ENCODE measurements at places on chromosomes 1 and 21.

DNA sequence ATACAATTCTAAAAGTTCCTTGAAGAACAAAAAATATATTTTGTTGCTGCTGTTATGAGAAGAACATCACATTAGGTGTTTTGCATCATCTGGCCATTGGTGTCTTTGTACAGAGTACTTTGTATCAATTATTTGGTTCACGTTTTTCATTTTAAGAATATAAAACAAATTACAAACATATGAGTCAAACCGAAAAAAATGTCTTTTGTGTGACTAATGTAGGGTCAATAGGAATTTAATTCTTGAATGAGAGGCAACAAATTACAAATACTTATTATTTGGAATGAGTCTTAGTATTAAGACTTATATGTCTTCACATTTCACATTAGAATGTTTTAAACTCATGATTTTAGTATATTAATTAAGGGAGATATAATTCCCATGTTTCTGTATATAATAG lies 54.8 kb downstream of the NR5A2 start:
- no peak for DNase-seq

DNA sequence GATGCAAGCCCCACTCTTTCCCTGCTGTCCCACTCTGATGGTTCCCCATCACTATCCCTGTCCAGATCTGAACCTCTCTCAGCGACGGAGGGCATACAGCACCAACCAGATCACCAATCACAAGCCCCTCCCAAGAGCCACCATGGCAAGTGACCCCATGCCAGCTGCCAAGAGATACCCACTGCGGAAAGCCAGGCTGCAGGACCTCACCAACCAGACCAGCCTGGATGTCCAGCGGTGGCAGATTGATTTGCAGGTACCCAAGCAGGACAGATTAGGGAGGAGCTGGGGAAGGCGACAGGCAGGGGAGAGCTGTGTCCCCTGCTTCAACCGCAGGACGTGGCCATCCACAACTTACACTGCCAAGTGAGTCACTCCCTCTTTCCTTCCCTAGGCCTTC lies 46.9 kb downstream of the VWA5B1 start:
- DNase-seq = no peak

DNA sequence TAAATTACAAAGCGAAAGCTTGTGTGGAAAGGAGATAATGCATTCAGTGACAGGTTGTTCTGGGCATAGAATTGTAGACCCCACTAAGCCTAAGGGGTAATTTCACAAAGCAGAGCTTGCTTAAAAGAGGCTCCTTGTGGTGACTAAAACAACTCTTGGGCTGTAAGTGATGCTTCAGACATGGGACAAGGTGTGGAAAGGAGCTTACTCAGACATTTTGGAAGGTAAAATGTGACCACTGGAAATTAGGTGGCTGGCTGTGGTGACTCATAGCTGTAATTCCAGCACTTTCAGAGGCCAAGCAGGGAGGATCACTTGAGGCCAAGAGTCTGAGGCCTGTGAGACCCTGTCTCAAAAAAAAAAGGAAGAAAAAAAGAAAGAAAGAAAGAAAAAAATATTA lies 51.1 kb upstream of the LRRC8C start:
- no peak for DNase-seq

DNA sequence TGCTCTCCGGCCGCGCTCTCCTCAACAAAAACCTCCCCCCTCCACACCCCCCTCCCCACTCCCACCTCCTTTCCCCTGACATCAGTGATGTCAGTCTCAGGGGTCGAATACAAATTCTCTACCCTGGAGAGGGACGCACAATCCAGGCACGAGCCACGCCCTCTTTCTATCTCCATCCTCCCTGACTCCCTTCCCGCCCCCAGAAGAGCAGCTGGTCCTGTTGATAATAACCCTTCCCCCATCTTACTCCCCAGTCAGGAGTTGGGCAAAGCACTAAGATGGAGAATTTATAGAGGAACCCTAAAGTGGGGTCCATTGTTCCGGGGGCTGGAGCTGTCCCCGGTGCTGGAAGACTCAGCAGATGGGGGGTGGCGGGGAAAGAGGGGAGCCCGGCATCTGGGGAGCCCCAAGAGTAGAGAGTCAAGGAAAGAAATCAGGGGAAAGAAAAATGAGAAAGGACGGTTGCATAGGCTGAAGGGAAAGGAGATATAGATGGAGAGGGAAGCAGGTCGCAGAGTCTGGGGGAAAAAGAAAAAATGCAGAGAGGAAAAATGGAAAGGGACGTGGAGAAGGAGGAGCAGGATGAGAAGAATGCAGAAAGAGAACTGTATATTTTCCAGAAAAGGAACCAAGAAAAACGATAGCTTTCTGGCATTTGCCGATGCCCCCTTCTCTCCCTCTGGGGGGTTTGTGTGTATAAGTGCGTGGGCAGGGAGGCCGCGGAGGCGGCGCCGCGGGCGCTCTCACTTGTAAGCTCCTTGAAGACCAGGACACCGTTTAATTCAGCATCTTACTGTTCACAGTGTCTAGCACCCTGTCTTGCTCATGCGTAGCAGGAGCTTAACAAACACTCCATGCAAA lies at the start of gene CELF3:
TSS of gene CELF3 (minus strand) at position 33 of the 861 bp plus-strand sequence. CDS start 783 bp downstream, outside the sequence.
- peak; percentile 19 for DNase-seq

GRCh38 chr1:89939693-89940438 lies 55.0 kb upstream of the ZNF326 start:
- DNase-seq = peak; percentile 53

GRCh38 chr1:143735764-143736461 lies 235.9 kb downstream of the FAM72C start:
- no peak for DNase-seq

- no peak for DNase-seq
Observed at GRCh38 chr1:145977016-145977415, 12.5 kb downstream of the POLR3GL start.

- DNase-seq = no peak
Observed at GRCh38 chr1:204819495-204819894, 51.2 kb upstream of the NFASC start.

DNA sequence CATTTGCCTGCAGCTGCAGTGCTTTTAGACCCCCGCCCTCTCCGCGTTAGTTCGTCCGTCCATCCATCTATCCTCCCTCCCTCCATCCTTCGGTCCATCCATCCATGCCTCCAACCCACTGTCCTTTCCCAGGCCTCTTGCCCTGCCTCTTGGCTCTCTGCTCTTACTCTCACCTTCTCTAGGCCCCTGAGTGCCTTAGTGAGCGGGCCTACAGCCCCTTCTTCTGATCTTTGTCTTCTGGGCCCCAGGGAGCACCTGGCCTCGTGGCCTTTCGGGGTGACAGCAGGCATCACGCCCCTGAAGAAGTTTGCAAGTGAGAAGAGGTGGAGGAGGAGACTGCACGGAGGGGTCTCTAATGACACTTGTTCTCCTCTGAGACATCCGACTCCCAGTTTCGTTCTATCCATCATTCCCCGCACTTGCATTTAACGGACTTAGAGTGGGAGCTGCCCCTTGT lies 842 bp downstream of the ATXN7L2 start:
- DNase-seq = no peak

GRCh38 chr1:223834660-223835263 lies 11.0 kb downstream of the TP53BP2 start:
- DNase-seq = no peak

- no peak for DNase-seq
Observed at GRCh38 chr1:171913385-171913784, 72.1 kb downstream of the DNM3 start.

DNA sequence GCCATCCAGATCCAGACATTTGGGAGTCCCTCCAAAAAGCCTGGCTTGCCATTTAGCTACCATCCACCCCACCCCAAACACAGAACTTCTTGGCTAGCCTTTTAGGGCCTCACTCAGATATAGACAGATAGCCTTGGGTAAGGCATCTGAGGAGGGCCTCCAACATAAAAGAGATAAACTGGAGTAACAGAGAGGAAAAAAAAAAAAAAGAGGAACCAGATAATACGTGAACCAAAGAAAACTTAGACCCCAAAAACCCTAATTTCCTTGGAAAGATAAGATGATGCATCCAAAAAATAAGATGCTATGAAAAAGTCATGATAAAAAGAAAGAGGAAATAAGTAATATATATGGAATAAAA lies 19.8 kb upstream of the LSS start:
- DNase-seq = no peak

DNA sequence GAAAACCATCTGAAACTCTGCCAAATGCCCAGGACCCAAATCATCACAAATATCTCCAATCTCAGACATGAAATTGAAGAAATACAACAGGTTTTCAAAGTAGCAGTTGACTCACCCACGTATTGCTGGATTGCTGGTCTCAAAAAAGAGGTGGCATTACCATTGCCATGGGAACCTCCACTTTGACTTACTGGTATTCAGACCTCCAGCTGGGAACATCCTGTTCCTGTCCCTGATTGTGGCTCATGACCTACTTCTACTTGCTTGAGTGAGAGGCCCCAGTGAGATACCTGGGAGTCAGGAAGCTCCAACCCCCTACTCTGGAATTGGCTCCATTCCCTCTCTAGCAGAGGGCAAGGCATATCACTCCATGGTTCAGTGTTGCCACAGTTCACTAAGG lies 64.6 kb downstream of the NMNAT2 start:
- DNase-seq = no peak

DNA sequence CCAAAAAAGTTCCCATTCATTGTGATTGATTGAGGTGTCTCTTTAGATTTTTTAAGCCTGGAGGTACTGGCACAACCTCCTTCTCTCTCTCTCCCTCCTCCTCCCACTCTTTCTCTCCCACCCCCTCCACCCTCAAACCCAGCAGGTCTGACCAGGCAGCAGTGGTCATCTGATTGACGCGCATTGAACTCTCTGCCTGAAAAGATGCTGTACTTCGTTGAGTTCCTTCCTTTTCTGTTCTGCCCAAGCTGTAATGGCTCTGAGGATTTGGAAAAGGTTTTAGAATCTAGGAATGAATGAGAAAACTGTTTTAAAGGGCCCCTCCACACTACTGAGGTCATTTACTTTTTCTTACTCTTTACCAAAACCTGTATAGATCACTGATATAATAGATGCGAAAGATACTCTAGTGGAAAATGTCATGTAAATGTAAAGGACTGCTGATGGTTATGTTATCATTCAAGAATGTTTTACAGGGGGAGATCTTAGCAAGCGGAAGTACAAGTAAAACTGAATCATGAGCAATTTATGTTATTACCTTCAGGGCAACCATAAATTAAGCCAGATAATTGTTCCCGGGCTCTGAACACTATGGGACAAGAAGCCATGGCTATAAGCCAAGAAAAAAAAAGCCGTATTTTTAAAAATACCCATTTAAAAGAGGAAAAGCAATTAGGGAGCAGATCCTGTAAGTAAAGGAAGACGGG lies 25.2 kb upstream of the DYRK1A start:
- DNase-seq = no peak

DNA sequence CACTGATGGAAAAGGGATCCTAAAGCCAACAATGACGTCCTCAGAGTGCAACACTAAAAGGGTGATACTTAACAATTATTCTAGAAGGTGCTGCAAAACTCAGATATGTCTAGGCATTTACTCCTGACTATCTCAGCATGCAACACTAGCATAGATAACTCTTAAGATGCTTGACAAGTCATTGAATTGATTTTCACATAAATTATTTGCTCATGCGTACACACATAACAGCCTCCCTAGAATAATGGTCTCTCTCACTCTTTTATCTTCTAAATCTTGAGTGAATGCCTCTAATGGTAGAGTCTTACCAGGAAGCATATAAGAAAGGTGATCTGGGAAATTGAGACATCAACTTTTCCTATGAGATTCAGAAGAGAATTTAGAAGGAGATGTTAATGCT lies 1283.7 kb downstream of the MRPL39 start:
- DNase-seq = no peak

GRCh38 chr21:36518883-36519492 lies 39.1 kb upstream of the CLDN14 start:
- DNase-seq = no peak

DNA sequence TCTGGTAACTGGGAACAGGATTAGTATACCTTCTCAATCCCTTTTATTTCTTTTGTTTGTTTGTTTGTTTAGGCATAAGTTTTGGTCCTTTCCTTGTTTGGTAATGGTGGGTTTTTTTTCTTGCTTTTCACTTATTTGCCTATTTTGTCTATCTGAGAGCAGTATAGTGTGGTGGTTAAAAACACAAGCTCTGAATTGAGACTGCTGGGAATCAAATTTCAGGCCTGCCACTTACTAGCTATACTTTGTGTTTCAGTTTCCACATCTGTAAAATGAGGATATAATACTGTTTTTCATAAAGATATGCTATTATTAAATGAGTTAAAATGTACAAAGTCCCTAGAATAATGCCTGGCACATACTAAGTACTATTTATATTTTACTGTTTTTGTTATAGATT lies 81.6 kb upstream of the IVNS1ABP start:
- DNase-seq = no peak

DNA sequence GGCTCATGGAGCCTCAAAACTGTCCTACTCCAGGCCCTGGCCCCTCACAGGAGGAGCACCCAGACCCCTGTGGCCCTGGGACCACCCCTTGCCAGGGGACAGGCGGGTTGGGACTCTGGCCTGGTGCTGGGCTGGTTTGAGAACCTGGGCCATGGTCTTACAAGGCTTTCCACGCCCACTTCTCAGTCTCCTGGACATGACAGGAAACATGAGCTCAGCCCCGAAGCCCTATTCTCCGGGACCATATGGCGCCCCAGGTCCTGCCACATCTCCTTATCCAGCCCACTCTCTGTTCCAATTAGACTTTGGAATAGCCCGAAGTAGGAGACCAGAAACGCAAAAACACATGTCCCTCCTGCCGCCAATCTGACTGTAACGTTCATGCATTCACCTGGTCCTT lies 47.9 kb downstream of the KCNAB2 start:
- DNase-seq = no peak

DNA sequence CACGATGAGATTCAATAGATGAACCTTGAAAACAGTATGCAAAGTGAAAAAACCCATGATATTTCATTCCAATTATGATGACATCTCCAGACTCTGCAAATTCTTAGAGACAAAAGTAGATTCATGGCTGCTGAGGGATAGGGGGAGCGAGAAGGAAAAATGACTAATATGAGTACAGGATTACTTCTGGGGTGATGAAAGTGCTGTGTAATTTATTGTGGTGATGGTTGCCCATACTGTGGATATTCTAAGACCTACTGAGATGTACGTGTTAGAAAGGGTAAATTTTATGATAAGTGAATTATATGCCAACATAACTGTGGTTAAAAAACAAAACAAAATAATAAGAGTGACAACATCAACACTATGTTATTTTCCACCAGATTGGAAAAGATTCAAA lies 18.9 kb upstream of the RGS7 start:
- DNase-seq = no peak

- no peak for DNase-seq
Observed at GRCh38 chr1:33146003-33146402, 35.8 kb downstream of the TRIM62 start.

DNA sequence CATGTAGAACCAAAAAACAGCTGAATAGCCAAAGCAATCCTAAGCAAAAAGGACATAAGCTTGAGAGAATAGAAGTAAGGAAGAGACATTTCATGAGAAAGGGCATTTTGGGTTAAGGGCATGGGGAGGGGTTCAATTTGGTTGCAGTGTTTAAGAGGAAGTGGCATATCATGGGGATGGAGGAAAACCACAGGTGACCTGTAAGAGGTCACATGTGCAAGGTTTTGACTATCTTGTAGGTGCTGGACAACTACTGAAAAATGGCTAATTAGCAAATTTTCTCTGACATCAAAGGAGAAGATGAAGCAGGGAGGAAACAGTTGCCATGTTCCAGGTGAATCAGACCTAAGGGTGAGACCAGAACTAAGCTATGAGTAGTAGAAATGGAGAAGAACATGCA lies 31.3 kb upstream of the ROR1 start:
- DNase-seq = no peak

All from substantia nigra (tissue), 51 donors.